Globus pallidus (tissue), 1 donor: ENCODE measurements at places on chromosomes 4 and X.

GRCh38 chr4:113607998-113608397, 153.5 kb downstream of the CAMK2D start:
- DNase-seq, result no peak

DNA sequence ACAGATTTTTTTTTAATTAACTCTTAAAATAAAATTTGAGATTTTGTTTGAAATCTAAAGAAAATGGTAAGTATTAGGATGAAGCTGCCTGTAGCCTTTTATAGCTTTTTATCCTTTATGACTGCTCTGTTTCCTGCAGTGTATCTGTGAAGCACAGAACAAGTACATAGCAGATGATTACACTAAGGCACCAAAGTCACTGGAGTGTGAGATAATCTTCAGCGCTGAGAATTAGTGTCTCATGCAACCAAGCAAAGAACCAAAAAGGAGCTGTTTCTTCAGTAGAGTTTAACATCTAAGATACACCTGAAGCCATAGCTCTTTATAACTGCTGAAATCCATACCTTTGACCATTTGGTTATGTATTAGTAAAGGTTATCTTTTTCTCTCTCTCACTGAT, 1989.8 kb upstream of the PCDH10 start:
- DNase-seq, result no peak

- no peak for DNase-seq
Measured at GRCh38 chrX:96889726-96890125, 6.0 kb downstream of the RPA4 start.

- DNase-seq, result no peak
Measured at GRCh38 chr4:1288786-1289185, 905 bp upstream of the MAEA start.

- no peak for DNase-seq
Measured at GRCh38 chrX:45001048-45001447, 128.1 kb downstream of the KDM6A start.
